ENCODE measurements at places on chromosomes 5 and 9. TPM values are rescaled to one million over a fixed set of nuclear protein-coding genes. Genes with fewer than 3 reads are reported as not detected.

Gene HTR1A
- total RNA-seq = not detected

Gene SLC24A2
- not detected for total RNA-seq

Gene CA9
- not detected for total RNA-seq

Gene TMEM174
- not detected for total RNA-seq

Gene GRM6
- not detected for total RNA-seq

Gene GHR
- not detected for total RNA-seq

Gene CLTB
- 84.3 TPM for total RNA-seq

Gene IFNA2
- total RNA-seq = not detected

Gene ACSL6
- 14.3 TPM for total RNA-seq

Gene PCA3
- not detected for total RNA-seq

Gene LOX
- total RNA-seq = not detected

Gene TMEM171
- 0.60 TPM for total RNA-seq

DNA sequence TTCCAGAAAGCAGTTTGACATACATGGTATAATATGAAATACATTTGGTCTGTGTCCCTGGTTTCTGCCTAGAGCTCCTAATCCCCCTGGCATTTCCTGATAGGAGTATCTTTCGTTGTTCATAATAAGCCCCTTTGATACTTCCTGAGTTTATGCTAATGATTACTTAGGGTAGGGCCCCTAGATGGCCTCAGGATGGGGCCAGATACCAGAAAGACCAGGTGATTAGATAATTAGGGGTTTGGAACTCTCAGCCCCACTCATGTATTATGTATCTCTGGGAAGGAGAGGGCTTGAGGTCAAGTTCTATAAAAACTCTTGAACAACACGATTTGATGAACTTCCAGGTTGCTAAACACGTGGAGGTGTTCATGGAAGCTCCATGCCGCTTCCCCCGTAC lies 163.3 kb upstream of the ZNF608 start:
- DNase-seq = no peak

DNA sequence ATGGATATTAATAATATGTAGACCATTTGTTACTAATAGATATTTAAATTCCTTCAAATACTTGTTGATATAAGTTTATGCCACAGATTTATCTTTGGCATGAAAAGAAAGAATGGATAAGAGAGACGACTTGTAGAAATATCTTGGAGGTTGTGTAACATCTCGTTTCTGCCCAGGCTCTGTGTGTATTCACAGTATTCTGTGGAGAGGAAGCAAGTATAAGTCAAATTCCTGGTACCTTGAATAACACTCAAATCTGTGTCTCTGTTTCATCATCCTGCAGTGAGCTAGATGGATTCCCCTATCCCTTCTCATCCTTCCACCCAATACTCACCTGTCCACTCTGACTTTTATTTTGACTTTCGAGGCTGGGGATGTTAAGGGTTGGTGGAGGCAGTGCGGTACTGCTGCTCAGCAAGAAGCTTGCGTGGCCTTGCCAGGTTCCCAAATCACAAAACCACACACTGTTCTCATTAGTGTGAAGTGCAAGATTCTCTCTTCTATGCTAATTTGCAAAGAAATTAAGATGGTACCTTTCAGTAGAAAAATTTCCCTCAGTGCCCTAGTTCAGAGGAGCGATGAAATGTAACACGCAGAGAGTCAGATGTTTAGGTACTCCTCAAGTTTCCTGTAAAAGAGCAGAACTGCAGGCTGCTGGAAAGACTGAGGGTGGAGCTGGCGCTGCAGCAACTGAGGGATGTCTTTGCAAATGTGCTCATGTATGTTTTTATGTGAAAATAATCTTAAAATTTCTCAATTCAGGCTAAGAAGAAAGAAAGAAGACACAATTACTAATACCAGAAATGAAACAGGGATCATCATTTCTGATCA lies 42.6 kb upstream of the ANKRD18A start:
- DNase-seq = no peak

DNA sequence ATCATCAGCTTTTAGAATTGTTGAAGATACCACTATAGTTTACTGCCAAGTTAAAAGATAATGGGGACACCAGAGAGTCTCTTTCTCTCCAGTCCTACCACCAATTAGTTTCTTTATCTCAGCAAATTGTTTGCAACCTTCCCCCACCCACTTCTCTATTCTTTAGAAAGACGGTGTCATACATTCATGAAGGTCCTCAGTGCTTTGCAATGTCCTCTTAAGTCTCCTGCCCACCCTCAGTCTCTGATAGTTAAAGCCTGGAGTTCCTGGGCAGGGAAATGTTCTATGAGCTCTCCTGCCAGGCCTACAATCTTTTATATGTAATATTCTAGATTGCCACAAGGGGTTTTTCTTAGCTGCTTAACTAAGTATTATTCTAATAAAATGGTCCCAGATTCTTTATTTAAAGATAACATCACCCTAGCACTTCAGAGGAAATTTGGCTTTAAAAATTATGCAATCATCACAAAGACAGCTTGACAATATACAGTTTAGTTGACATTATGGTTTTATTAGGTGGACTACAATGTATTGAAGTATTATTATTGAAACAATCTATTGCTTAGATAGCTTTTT lies 509.2 kb downstream of the CSNK1G3 start:
- no peak for DNase-seq

- DNase-seq = no peak
Observed at GRCh38 chr9:89374176-89374575, 55.9 kb downstream of the SECISBP2 start.

GRCh38 chr9:124840300-124840833 lies 12.9 kb upstream of the WDR38 start:
- no peak for DNase-seq

DNA sequence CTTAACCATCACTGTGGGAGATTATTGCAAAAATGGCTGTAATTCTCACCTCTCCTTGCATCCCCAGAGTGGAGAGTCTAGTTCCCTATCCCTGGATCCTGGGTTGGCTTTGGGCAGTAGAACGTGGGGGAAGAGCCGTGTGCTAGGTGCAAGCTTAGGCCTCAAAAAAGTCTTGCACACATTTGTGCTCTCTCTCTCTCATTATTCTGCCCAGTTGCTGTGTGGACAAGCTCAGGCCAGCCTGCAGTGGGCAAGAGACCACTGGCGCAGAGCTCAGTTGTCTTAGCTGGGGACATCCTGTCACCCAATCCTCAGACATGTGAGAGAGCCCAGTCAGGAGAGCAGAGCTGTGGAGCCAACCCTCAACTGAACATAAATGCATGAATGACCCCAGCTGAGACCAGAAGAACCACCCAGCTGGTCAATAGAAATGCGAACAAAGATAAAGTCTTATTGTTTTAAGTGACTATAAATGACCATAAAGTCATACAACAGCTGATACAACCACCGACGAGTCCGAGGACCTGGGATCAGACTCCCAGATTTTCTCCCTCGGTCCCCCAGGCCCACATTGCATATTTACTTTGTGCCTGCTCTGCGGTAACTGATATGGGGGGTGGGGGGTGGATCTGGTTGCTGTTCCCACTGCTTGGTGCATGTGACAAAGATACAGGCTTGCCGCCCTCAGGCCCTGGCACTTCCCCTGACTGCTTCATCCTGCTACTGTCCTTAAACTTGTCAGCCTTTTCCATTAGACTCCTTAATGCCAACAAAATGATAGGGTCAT lies 166.4 kb upstream of the MVB12B start:
- DNase-seq = no peak

DNA sequence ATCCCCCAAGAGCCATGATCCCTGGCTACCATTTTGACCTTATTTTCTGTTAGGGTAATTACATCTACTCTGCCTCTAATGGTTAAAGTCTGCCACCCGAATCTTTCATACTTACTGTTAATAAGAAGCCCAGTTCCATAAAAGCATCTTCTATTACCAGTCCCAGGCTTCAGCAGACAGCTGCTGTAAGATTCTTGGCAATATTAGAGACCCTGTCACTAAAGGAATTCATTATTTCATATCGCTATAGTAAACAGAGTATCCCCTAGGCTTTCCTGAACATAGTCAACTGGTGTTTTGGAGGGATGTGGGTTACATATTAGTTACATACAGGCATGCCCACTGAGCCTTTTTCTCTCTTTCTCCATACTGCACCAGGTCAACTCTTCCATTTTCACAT lies 608.7 kb upstream of the SEMA6A start:
- DNase-seq = no peak

- no peak for DNase-seq
Observed at GRCh38 chr5:143304836-143305475, 98.5 kb downstream of the NR3C1 start.

DNA sequence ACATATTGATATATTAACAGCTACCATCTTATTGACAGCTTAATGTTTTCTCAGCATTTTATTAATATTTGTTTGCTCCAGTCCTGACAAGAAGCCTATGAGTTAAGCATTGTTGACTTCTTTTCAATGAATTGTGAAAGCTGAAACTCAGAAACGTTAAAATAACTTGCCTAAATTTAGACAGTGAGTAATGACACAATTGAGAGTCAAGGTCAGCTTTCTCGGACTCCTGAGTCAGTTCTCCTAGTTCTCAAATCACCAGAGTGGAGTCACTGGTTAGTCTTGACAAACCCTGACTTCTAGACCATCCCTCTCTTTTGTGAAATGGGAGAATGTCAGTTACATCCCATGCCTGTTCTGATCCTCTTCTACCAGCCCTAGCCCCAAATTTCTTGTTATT lies 222.7 kb upstream of the ACO1 start:
- no peak for DNase-seq

DNA sequence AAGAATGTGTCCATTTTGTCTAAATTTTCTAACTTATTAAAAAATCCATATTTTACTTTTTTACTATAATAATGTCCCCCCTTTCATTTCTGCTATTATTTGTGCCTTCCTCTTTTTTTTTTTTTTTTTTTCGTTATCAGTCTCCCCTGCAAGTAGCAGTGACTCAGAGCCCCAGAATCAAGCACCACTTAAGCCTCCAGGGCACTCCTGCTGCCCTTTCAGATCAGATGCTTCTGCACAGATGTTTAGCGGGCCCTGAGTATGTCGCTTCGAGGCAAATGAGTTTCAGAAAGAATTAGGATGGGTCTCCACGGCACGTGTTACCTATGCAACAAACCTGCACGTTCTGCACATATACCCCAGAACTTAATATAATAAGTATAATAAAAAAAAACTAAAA lies 11.7 kb downstream of the MED7 start:
- no peak for DNase-seq

- no peak for DNase-seq
Observed at GRCh38 chr5:137792303-137792702, 38.1 kb upstream of the HNRNPA0 start.

DNA sequence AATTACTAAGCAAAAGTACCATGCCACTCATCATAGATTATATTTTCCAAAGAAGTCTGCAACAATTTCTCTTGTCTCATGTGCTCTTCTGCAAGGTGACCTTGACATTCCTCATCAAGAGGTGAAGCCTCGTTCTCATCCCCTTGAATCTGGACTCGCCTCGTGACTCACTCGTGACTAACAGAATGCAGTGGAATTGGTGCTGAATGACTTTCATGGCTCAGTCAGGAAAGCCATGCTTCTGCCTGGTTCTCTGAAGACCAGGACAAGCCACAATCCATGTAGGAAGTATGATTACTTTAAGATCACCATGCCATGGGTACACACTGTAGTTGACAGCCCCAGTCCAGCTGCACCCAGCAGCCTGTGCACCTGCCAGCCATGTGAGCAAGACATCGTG lies 335.8 kb downstream of the GADD45G start:
- DNase-seq = no peak

GRCh38 chr9:68744426-68744825 lies 39.4 kb downstream of the PIP5K1B start:
- DNase-seq = no peak

GRCh38 chr9:34623374-34624235 lies 3.3 kb upstream of the DCTN3 start:
- peak; percentile 23 for DNase-seq

DNA sequence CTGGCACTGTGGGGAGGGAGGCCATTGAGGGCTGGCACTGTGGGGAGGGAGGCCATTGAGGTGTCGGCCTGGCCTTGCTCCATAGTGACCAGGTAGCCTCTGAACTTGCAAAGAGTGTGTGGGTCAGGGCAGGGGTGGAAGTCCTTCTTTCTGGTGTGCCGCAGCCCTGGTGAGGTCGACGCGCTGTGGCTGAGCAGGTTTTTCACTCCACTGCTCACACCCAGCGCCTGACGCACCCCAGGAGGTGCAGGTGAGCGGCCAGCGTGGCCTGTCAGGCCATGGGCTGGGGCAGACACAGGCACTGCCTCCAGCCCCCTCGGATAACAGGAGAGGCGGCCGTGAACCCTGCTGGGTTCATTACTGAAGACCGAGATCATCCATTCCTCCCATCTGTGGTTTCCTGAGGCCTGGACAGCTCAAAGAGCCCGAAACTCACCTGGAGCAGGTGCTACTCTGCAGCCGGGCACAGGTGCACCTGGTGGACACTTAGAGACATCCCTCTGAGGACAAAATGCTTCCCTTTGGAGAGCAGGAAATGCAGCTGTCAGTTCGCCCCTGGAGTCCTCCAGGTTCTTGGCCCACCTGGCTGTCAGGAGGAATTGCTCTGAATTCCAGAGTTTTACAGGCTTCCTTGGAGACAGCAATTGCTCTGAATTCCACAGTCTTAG lies 32.4 kb downstream of the LHX3 start:
- DNase-seq = no peak

- no peak for DNase-seq
Observed at GRCh38 chr5:144040615-144041305, 129.7 kb downstream of the YIPF5 start.

GRCh38 chr9:116476935-116477381 lies 210.1 kb upstream of the TRIM32 start:
- DNase-seq = no peak

DNA sequence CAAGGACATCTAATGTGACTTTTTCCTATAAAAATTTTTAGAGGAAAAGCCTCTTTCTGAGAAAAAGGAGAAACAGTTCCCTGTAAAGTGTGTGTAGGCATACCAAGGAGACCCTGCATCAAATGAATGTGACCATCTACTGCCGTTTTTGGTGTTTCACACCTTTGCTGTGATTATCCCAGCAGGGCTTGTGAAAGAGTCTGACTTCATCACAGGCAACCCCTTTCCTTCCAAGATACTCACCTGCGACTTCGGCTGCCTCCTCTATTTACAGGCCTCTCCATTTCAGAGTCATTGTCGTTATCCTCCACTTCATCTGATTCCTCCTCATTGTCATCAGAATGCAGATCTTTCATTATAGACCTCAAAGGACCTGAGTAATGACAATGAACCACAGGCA lies 259.1 kb downstream of the MLLT3 start:
- no peak for DNase-seq

DNA sequence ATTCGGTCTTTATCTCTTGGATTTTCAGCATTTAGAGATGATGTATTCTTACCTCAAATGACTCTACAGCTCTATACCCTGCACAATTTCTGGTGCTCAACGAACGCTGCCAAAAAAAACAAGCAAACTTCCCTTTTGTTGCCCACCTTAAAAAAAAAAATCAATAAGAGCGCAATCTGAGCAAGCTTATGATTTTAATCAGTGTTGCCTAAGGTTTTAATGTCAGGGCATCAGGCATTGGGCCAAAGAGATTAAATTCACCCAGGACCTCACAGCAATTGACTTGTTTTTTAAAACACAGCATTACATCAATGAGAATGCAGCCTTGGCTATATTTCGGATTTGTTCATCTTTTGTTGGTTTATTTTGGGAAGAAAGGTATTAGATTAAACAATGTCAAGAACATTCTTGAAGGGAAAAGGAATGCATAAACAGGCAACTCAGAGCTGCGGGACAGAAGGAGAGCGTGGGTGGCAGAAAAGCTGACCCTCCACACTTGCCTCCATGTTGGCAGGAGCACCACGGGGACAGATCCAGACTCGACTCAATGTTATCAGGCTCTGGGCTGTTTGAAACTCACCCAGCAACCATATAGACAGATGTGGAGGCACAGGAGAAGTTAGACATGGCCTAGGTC lies 127.5 kb upstream of the DAPK1 start:
- no peak for DNase-seq

GRCh38 chr9:131701789-131702337 lies 38.0 kb downstream of the RAPGEF1 start:
- no peak for DNase-seq

Data from CD8-positive, alpha-beta T cell (primary cell).